Activated naive CD8-positive, alpha-beta T cell treated with anti-CD3 and anti-CD28 coated beads, Interleukin-2, amount 10 ng/mL, durations not matched to agents 7 days and 5 days (primary cell): ENCODE measurements at places on chromosomes 2 and 18. TPM values are rescaled to one million over a fixed set of nuclear protein-coding genes. Genes with fewer than 3 reads are reported as not detected.

GRCh38 chr2:85423525-85423924 is 5.0 kb downstream of the SH2D6 start:
- DNase-seq: no peak

- DNase-seq: no peak
Observed at GRCh38 chr2:96625571-96626552, 12.2 kb downstream of the KANSL3 start.

ST8SIA3 gene
- not detected for total RNA-seq

DNA sequence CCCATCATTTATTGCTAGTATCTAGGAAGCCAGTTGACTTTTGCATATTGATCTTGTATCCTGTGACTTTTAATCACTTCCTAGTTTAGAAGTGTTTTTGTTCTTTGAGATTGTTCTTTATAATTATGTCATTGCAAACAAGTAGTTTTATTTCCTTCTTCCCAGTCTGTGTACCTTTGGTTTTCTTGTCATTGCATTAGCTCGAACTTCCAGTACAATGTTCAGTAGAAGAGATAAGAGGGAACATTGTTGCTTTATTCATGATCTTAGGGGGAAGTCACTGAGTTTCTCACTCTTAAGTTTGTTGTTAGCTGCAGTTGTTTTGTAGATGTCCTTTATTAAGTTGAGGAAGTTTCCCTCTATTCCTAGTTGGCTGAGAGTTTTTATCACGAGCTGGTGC is 61.0 kb downstream of the TRAPPC12 start:
- no peak for DNase-seq

ST3GAL5 gene
- 62.8 TPM for total RNA-seq

RUFY4 gene
- 3.0 TPM for total RNA-seq

- no peak for DNase-seq
Observed at GRCh38 chr2:233312874-233313273, 5.3 kb downstream of the SAG start.

DNA sequence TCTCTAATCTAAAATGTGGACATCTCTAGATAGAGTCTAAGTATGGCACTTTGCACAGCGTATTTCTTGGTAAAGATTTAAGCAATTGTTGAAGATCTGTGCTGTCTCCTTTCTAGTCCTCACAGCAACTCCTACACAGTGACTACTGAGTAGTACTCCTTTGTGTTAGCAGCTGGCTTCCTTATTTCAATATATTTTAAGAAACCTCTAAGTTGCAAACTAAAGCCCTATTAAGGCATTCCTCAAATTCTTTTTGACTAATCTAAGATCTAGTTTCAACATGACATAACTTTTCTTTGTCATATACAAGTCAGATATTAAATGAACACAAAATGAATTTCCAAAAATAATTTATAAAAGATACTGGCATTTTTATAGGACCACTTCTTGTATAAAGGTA is 121.8 kb upstream of the DNAJC10 start:
- DNase-seq: no peak

DNA sequence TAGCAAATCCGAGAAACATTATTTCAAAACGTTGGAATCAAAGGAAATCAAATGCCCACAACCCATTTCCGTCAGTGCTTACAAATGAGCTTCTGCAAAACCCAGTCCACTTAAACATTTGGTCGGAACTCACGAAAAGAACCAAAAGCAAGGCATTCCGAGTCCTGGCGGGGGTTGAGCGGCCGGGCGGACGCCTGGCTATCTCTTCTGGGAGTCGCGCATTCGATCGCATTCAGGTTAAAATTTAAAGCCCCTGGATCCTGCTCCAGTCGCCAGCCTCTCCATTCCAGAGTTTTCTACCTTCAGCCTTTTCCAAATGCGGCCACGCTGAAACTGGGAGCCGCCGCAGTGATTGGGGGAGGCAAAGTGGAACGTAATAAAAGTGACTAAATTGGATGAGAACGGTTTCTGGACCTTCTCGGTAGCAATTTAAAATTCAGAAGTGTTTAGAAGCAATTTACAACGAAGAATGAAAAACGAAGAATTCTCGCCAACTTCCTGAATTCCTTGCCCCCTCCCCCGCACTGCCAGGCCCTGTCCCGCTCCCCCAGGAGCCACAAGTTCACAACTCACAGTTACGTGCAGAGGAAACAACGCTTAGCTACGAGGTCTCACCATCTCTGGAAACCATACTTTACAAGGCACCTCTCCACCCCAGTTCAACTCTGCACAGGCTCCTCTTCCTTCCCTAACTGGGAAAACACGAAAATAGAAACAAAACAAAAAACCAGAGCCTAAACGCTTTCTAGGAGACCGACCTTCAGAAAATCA is 1.7 kb upstream of the GATA6 start:
- peak; percentile 36 for DNase-seq

DNA sequence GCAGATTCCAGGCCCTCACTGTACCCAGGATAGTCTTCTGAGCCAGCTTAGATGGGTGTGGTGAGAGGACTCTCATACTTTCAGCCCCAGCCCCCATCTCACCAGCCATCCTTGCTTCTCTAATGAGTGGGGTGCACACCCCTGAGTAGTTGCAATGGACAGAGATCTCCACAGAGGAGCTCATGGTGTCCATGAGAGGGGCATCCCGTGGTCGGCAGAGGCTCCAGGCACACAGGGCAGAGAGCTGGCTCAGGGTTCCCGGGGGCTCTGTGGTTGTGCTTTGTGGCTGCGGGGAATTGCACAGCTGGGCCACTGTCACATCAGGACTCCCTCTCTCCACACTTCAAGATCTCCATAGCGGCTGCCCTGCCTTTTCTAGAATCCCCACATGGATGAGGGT is 226.0 kb upstream of the PXDN start:
- no peak for DNase-seq

ACVR1C gene
- total RNA-seq: 2.0 TPM

DNA sequence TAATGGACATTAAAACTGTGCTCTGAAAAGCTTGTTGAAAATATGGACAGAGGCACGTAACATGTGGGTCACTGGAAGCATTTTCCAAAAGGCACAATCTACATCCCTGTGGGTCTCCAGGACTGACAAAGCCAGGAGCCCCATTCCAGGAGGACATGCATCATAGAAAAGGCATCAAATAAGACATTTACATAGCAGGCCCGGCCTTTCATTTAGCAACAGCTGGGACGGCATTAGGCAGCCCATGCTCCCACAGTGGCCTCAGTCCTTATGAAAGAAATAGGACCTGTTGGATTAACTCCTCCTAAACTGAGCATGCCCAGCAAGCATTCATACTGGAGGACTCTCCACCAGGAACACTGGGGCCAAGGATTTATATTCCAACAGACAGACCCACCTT is 72.2 kb downstream of the TWIST2 start:
- DNase-seq: no peak

DNA sequence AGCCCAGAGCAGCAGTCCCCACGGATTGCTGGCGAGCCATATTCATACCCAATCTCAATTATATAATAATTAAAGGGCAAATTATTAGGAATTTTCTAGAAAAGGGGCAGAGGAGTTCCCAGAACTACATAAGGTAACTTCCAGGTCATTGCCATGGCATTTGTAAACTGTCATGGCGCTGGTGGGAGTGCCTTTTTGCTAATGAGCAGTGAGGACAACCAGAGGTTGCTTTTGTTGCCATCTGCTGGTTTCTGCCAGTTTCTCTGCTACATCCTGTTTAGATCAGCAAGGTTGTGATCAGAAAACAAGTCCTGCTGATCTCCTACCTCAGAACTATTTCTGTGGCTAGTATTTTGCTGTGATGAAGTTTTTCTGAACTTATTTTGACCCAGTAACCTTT is 159.8 kb upstream of the PIEZO2 start:
- no peak for DNase-seq

GRCh38 chr18:61244632-61245031 is 88.6 kb upstream of the CDH20 start:
- no peak for DNase-seq

- DNase-seq: no peak
Observed at GRCh38 chr18:30192216-30192615, 850.3 kb downstream of the DSC3 start.

GRCh38 chr2:149877913-149878312 is 290.3 kb upstream of the MMADHC start:
- DNase-seq: no peak

GRCh38 chr2:67846370-67847070 is 216.3 kb downstream of the C1D start:
- DNase-seq: no peak

DNA sequence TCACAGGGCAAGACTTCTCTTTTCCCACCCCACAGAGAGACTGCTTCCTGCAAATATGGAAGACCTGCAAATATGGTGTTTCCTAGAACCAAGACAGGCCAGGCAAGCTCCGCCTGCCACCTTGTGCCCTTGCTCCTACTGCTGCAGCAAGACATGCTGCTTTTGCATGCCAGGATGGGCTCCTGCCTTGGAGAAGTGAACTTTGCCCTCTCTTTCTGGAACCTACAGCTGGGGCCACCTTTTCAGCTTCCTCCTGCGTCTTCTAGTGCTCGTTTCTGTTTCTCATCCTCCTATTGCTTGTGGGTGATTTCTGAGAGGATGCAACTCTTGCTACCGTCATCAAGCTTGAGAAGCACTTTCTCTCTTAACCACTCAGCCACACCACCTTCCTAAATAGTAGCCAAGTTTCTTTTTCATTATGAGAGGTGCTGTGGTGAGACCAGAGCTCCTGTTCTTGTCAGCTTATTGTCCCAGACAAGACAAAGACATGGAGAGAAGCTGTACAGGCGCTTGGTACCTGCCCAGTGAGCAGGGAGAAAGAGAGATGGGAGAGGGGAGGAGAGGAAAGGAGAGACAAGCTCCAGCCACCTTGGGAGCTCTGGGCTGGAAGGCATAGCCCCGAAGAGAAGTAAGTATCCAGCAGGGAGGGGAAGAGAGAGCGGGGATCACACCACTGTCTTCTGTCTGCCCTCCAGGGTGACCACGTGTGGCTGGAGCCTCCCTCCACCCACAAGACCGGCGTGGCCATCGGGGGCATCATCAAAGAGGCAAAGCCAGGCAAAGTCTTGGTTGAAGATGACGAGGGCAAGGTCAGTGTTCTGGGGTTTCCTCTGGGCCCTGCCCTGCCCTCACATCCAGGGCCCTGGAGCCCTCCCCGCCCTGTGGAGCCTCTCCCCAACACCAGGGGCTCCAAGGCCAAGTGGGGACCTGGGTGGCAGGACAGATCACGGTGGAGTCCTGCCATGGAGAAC is 28.3 kb downstream of the MYO7B start:
- peak; percentile 53 for DNase-seq

- DNase-seq: no peak
Observed at GRCh38 chr2:144252694-144253093, 267.2 kb downstream of the ZEB2 start.

GRCh38 chr2:24682304-24682703 is 110.9 kb downstream of the PTRHD1 start:
- no peak for DNase-seq

- DNase-seq: no peak
Observed at GRCh38 chr18:13793819-13794218, 30.1 kb upstream of the MC5R start.

- no peak for DNase-seq
Observed at GRCh38 chr2:96690306-96691021, 47.9 kb downstream of the FER1L5 start.

CFAP221 gene
- total RNA-seq: not detected

DNA sequence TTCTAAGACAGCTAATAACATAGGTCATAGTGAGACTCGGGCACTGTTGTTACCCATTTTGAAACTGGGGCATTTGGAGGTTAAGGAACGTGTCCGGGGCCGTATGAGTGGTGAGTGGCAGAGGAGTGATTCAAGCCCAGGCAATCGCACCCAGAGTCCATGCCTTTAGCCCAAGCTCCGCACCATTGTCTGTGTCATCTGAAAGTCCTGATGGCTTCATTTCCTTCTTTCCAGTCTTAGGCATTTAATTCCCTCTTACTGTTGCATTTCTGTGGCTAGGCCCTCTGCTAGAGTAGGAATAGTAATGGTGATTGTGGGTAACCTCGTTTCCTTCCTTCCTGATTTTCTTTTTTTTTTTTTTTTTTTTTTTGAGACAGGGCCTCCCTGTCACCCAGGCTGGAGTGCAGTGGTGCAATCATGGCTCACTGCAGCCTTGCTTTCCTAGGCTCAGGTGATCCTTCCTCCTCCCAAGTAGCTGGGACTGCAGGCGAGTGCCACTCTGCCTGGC is 49.8 kb upstream of the ASB1 start:
- DNase-seq: no peak

DNA sequence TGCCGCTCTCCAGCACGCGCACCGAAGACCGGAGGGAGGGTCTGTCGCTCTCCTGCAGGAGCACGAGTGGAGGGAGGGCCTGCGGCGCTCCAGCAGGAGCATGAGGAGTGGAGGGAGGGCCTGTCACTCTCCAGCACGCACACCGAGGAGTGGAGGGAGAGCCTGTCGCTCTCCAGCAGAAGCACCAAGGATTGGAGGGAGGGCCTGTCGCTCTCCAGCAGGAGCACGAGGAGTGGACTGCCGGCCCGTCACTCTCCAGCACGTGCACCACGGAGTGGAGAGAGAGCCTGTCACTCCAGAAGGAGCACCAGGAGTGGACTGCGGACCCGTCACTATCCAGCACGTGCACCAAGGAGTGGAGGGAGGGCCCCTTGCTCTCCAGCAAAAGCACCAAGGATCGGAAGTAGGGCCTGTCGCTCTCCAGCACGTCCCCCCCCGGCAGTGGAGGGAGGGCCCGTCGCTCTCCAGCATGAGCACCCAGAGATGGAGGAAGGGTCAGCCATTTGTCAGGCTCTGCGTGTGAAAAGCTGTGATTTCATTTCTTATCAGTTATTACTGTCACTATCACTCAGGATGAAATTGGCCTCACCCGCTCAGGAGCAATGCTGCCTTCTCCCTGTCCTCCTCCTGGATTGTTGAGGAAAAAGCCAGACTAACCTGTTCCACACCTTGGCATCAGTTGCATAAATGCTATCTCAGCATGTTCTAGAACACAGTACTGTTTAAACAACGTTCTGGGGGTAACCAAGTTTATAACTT is 35.9 kb downstream of the ADI1 start:
- no peak for DNase-seq

GRCh38 chr2:186771850-186772463 is 77.0 kb downstream of the ZSWIM2 start:
- DNase-seq: no peak

- DNase-seq: peak; percentile 13
Observed at GRCh38 chr2:71607151-71607889, 154.0 kb downstream of the DYSF start.

DNA sequence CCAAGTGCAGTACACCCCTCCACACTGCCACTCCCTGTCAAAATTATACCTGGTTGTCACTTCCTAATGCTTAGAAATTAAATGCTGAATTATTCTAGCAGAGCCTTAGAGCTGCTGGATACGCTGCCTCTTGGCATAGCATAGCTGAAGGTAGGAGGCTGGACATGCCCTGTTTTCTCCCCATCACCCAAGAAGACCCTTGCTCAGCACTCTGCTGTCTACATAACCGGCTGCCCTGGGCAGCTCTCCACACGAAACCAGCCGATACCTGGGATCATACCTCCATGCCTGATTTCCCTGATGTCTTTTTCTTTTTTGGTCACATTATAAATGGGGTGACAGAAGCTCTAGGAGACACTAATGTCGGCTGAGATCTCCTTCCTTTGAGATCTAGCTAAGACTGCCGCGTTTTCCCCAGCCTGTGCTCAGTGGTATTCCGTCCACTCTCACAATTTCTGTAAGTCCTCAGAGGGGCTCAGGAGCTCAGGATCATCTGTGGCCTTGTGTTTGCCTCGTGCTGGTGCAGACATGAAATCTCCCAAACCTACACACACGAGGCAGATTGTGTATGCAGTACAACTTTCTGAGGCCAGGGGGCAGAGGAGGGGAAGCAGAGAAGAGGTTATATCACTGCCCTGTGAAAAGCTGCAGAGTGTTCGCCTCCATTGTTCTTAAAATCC is 13.5 kb upstream of the ZAP70 start:
- peak; percentile 64 for DNase-seq

GRCh38 chr2:80068038-80068731 is 236.4 kb downstream of the LRRTM1 start:
- DNase-seq: no peak

ABCG5 gene
- total RNA-seq: not detected
